ENCODE measurements at places on chromosomes 3 and 15.

DNA sequence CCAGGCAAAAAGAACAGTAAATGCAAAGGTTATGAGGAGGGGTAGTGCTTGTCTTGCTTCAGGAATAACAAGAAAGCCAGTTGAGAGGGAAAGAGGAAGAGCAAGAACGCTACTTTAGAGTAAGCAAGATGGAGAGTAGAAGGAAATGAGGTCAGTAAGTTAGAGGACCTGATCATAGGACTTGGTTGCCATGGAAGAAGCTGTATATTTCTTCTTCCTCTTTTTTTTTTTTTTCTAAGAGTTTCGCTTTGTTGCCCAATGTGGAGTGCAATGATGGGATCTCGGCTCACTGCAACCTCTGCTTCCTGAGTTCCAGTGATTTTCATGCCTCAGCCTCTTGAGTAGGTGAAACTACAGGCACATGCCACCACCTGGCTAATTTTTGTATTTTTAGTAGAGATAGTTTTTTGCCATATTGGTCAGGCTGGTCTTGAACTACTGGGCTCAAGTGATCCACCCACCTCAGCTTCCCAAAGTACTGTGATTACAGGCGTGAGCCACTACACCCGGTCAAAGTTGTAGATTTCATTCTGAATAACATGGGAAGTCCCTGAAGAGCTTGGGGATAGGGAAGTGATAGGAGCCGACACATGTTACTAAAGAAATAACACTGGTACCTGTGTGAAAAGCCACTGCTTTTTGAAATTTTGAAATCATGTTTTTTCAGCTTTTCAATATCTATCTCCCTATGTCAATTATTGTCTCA, 527.9 kb upstream of the NAALADL2 start:
- no peaks in the 10 kb centered on the region for H3K36me3 ChIP-seq
- H3K4me1 ChIP-seq = no peaks in the 10 kb centered on the region
- no peak overlapping the region for H3K27ac ChIP-seq
- DNase-seq = no peak

DNA sequence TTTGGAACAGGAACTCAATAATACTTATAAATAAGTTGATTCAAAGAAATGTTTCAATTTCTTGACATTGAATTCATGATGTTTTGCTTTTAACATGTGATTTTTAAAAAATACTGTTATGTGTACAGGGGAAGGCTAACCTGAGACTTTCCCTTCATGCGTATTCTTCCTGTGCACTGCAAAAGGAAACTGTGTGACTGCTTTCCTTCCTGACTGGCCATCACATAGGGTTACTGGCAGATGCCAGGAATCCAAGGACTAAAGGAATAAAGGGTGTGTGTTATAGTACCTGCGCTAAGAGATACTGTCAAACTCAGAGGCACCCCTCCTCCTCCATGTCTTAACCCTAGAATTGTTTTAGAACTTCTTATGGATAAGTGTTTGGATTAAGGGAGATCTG, 236.0 kb downstream of the UBE2E2 start:
- H3K27ac ChIP-seq = no peak overlapping the region
- H3K27me3 ChIP-seq = no peaks in the 10 kb centered on the region
- H3K36me3 ChIP-seq = no peaks in the 10 kb centered on the region
- no peak for DNase-seq
- no peak overlapping the region for H3K4me3 ChIP-seq

DNA sequence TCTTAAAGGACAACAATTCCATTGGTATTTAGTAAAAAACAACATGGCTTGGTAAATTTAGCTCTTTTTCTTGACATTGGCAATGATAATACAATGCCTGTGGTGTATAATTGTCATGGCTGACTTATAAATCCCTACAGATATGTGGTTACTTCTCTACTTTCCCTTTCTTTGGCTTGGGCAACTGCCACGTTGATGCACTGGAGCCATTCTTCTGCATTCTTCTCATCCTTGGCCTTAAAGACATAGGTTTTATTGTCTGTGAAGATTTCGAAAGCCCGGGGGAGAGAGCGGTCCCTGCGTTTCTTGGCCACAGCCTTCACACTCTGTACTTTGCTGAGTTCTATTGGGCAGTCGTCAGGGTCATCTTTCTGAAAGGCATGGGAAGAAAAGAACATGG, 101.1 kb upstream of the CCNL1 start:
- no peaks in the 10 kb centered on the region for H3K27me3 ChIP-seq
- no peak for DNase-seq
- no peak overlapping the region for H3K4me3 ChIP-seq
- no peak overlapping the region for H3K27ac ChIP-seq
- H3K36me3 ChIP-seq = no peaks in the 10 kb centered on the region

DNA sequence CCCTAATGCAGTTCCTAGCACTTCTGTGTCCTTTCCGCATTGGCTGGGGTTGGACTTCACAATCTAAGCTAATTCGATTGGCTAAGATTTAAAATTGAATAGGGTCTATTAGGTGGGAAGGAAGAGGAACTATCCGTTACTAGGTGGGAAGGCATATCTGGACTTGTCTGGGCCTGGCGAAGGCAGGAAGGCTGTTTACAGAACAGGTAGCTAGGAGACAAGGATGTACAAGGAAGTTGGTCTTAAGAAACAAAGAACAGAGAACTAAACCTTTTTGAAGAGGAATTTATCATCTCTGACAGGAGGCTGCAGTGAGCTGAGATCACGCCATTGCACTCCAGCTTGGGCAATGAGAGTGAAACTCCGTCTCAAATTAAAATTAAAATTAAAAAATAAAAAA, 17.3 kb upstream of the ATG7 start:
- H3K4me3 ChIP-seq = no peak overlapping the region
- no peak for DNase-seq
- H3K27ac ChIP-seq = no peak overlapping the region
- no peaks in the 10 kb centered on the region for H3K27me3 ChIP-seq

- DNase-seq = no peak
- no peak overlapping the region for H3K27ac ChIP-seq
- no peaks in the 10 kb centered on the region for H3K36me3 ChIP-seq
- no peaks in the 10 kb centered on the region for H3K27me3 ChIP-seq
Measured at GRCh38 chr3:171456765-171457606, 3.2 kb downstream of the TNIK start.

DNA sequence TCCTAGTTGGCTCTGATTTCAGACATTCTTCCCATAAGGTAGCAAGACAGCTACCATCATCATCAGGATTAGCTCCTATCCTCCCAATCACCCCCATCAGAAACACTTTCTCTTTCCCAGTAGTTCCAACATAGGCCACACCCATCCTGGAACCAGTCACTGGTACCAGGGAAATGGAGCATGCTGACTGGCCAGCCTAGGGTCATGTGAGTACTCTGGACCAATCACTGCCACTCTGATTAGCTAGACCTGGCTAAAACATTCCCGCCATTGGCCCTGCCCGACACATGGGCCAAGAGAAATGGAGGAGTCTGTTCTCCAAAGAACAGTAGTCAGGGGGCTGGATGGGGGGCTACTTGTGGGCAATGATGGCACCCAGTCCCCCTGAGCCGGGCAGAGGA, 12.4 kb downstream of the EFCC1 start:
- H3K4me1 ChIP-seq = peaks cover 42% of the 10 kb centered on the region
- no peak for DNase-seq
- no peak overlapping the region for H3K4me3 ChIP-seq
- H3K27me3 ChIP-seq = no peaks in the 10 kb centered on the region
- no peak overlapping the region for H3K27ac ChIP-seq

- H3K4me3 ChIP-seq = no peak overlapping the region
- no peaks in the 10 kb centered on the region for H3K27me3 ChIP-seq
- H3K27ac ChIP-seq = no peak overlapping the region
- H3K36me3 ChIP-seq = no peaks in the 10 kb centered on the region
- no peak for DNase-seq
Measured at GRCh38 chr3:153866901-153867300, 254.3 kb upstream of the ARHGEF26 start.

DNA sequence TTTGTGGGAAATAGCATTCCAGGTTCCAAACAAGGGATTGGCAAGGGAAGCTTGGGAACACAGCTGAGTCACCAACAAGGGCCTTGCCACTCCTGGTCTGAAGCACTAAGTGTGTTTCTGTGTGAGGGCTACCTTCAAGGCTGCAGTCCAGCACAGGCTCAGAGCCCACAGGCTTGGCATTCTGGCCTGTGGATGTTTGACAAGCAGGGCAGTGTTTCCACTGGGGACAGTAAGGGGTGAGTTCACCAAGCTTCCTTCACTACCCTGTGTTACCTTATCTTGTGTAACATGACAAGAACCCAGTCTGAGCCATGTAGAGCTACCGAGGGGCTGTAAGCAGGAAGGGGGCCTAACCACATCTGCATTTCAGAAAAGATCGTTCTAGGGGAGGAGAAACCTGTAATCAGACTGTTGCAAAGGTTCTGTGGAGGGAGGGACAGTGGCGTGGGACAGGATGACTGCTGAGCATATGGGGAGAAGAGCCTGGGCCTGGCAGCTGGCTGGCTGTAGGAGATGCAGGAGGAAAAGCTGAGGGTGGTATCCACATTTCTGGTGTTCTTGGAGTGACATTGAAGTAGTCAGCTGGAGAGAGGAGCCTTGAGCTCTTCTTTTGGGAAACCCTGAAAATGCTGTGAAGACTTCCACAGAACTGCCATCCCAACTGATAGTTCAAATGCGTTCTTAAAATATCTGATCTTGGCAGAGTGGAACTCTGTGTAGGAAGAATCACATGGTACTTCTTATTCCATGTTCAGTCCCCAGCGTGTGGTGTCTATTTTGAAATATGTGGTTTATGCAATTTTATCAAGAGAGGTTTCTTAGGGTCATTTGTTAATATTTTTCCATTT, 61.3 kb downstream of the CTDSPL start:
- H3K27me3 ChIP-seq = no peaks in the 10 kb centered on the region
- no peaks in the 10 kb centered on the region for H3K4me1 ChIP-seq
- no peak overlapping the region for H3K27ac ChIP-seq
- H3K36me3 ChIP-seq = no peaks in the 10 kb centered on the region
- H3K4me3 ChIP-seq = no peak overlapping the region
- DNase-seq = no peak

GRCh38 chr3:177893331-177893730, 642.9 kb upstream of the KCNMB2 start:
- H3K36me3 ChIP-seq = no peaks in the 10 kb centered on the region
- no peaks in the 10 kb centered on the region for H3K4me1 ChIP-seq
- no peak overlapping the region for H3K27ac ChIP-seq

DNA sequence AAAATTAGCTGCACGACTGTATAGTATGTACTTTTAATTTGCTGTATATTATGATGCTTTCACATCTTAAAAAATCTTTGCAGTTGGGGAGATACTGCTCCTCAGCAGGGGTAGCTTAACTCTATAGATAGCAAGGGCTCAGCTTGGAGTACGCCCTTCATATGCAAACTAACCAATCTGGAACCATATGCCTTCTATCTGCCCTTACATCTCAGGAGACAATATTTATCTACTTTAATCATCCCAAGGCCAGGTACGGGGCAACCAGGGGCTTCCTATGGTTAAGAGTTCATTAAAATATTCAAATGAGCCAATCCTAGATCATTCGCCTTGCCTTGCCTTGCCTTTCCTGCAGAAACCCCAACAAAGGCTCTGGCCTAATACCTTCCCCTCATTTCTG, 204.1 kb upstream of the ZBTB20 start:
- H3K27me3 ChIP-seq = no peaks in the 10 kb centered on the region
- no peaks in the 10 kb centered on the region for H3K4me1 ChIP-seq
- no peak for DNase-seq
- H3K4me3 ChIP-seq = no peak overlapping the region
- H3K27ac ChIP-seq = no peak overlapping the region

GRCh38 chr3:10628891-10629670, 123.7 kb upstream of the ATP2B2 start:
- no peak for DNase-seq
- H3K36me3 ChIP-seq = no peaks in the 10 kb centered on the region
- H3K27me3 ChIP-seq = no peaks in the 10 kb centered on the region
- H3K27ac ChIP-seq = no peak overlapping the region
- no peak overlapping the region for H3K4me3 ChIP-seq

GRCh38 chr15:25993506-25993905, 130.4 kb upstream of the ATP10A start:
- DNase-seq = no peak
- no peaks in the 10 kb centered on the region for H3K36me3 ChIP-seq
- H3K27ac ChIP-seq = no peak overlapping the region
- H3K4me3 ChIP-seq = no peak overlapping the region

DNA sequence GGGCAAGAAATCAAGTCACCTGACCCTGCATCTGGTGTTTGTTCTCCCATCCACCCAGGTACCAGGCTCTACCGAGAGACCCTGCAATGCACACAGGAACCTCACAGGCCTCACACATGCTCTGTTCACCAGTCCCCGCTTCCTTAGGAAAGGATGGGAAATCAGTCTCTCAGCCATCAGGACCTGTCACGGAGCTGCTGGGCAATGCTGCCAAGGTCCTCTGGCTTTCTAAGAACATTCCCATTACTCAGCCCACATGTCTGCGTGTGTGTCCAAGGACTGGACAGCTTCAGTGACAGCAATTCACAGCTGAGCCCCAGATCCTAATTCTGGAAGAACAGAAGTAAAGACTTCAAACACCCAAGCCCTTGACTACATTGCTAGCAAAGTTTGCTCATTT, 6.5 kb upstream of the SRGAP3 start:
- H3K27me3 ChIP-seq = no peaks in the 10 kb centered on the region
- H3K36me3 ChIP-seq = no peaks in the 10 kb centered on the region
- no peaks in the 10 kb centered on the region for H3K4me1 ChIP-seq

- no peaks in the 10 kb centered on the region for H3K27me3 ChIP-seq
- no peak overlapping the region for H3K27ac ChIP-seq
- H3K4me3 ChIP-seq = no peak overlapping the region
- H3K36me3 ChIP-seq = no peaks in the 10 kb centered on the region
- DNase-seq = no peak
- no peaks in the 10 kb centered on the region for H3K4me1 ChIP-seq
Measured at GRCh38 chr3:111152496-111152895, 80.9 kb downstream of the NECTIN3 start.

- no peak for DNase-seq
- H3K4me1 ChIP-seq = no peaks in the 10 kb centered on the region
- no peak overlapping the region for H3K27ac ChIP-seq
- H3K36me3 ChIP-seq = no peaks in the 10 kb centered on the region
Measured at GRCh38 chr3:153897842-153898241, 223.3 kb upstream of the ARHGEF26 start.

- no peak overlapping the region for H3K4me3 ChIP-seq
- DNase-seq = no peak
- H3K27ac ChIP-seq = no peak overlapping the region
- peaks cover 41% of the 10 kb centered on the region for H3K36me3 ChIP-seq
- peaks cover 33% of the 10 kb centered on the region for H3K4me1 ChIP-seq
Measured at GRCh38 chr3:10023587-10024310, 2.5 kb upstream of the FANCD2 start.

DNA sequence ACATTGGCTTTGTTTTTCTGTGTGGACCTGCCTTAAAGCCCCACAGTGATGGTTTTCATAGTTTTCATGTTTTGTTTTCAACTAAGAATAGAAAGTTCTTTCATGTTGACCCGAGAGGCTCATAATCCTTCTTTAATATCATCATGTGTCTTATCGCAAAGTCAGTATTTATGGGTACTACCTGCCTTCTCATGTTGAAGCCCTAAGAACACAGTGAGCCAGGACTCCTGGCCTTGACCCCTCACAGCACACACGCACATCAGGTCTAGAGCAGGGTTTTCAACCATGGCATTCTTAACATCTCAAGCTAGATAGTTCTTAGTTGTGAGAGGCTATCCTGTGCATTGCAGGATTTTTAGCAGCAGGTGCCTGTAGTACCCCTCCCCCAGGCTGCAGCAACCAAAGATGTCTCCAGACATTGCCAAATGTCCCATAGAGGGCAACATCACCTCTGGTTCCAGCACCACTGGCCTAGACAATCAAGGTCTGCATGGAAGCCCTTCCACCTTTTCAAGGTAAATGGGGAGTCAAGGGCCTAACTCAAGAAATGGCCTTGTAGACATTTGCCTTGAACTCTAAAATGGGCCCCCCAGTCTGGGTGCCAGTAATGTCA, 118.3 kb downstream of the MTHFS start:
- H3K27ac ChIP-seq = no peak overlapping the region
- peaks cover 7% of the 10 kb centered on the region for H3K4me1 ChIP-seq
- no peaks in the 10 kb centered on the region for H3K36me3 ChIP-seq
